Activated CD4-positive, alpha-beta T cell treated with anti-CD3 and anti-CD28 coated beads, Interleukin-2, amount 50 U/mL, for 24 hours (primary cell): ENCODE measurements at places on chromosomes 3 and 15.

- DNase-seq = no peak
These were observed 464.4 kb downstream of the SHQ1 start for GRCh38 chr3:72383883-72384282.

GRCh38 chr3:172658344-172659245 lies 52.3 kb downstream of the NCEH1 start:
- no peak for DNase-seq

- no peak for DNase-seq
These were observed 74.0 kb upstream of the STRIT1 start for GRCh38 chr3:155367506-155367905.

- DNase-seq = no peak
These were observed 48.0 kb upstream of the TSPAN3 start for GRCh38 chr15:77118882-77119321.

- no peak for DNase-seq
These were observed 319.9 kb upstream of the ICE2 start for GRCh38 chr15:60798821-60799220.

DNA sequence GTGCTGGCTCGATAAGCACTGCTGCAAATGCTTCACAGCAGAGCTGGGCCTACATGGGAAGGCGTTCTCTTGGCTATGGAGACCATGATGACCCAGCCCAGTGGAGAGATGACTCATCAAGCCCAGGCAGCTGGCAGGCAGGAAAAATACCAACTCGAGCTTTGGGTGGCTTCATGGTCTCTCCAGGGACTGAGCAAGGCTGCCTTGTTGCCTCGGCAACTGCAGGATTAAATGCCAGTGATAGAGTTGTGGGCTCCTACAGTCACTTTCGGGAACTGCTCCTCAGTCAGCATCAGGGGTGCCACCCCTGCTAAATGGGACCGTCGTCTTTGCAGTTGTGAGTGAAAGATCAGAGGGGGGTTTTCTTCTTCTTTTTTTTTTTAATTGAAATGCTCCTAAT lies 54.6 kb upstream of the MYZAP start:
- no peak for DNase-seq

- DNase-seq = no peak
These were observed 232.9 kb upstream of the CTDSPL start for GRCh38 chr3:37628711-37629301.

DNA sequence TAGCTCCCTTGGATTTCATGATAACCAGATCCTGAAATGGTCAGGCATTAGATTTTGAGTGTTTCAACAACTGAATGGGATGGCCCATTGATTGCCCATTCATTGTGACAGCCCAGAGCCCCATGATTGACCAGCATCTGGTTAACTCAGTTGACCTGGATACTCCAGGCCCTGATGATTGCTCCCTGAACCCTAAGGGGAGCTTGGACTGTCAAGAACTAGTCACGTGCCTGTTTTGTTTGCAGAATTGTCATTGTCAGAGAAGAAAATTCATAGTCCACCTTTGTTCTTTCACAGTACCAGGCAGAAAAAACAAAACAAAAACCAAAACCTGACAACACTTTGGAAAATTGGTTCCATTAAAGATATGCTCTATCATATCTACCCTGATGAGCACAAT lies 241.3 kb upstream of the ONECUT1 start:
- no peak for DNase-seq

DNA sequence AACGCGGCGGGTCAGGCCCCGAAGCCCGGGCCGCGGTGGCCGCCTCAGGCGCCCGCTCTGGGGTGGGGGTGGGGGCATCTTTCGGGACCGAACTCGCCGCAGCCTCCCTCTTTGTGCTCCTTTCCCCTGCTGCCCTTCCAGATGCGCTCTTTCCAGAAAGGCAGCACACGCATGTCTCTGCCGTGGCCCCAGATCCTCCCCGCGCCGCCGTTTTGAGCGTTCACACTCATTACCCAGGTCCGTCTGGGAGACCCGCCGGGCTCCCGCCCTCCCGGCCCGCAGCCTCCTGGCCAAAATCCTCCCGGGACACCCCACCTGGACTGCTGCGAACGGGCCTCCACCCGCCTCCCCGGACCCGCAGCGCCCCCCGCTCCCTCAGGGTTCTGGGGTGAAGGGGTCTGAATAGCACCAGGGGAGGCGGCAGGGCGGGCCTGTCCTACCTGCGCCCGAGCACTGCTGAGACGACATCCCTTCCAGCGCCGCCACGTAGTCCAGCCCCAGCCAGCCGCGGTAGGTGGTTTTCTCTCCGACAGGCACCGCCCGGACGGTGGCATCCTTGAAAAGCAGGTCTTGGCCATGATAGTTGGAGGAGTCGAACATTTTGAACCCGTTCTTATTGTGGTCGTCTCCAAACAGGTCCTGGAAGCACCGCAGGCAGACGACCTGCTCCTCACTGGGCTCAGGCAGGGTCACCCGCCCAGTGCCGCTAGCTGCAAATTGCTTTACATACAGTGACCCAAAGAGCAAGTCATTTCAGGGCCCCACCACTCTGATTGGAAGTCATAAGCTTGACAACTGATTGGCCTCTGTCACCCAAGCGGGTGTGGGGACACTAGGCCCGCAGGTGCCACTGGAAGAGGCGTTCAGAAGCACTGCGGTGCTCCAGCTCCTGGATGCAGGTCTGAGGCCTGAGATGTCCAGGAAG lies 25.9 kb downstream of the MELTF start:
- no peak for DNase-seq

DNA sequence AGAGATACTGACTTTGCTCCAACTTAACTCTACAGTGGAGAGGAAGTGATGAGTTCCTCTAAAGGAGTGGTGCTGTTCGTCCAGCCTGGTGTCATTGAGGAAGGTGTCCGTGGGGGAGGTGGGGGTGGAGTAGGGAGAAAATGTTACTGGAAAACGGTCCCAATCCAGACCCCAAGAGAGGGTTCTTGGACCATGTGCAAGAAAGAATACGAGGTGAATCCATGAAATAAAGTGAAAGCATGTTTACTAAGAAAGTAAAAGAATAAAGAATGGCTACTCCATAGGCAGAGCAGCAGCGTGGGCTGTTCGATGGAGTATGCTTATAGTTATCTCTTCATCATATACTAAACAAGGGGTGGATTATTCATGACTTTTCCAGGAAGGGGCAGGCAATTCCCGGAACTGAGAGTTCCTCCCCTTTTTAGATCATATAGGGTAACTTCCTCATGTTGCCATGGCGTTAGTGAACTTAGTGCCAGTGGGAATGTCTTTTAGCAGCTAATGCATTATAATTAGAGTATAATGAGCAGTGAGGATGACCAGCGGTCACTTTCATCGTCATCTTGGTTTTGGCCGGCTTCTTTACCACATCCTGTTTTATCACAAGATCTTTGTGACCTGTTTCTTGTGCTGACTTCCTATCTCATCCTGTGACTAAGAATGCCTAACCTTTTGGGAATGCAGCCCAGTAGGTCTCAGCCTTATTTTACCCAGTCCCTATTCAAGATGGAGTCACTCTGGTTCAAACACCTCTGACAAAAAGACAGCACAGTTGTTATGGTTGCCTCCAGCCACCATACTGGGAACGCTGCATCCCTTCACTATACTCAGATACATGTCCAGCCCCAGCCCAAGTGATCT lies 38.6 kb downstream of the CLEC3B start:
- peak; percentile 19 for DNase-seq

DNA sequence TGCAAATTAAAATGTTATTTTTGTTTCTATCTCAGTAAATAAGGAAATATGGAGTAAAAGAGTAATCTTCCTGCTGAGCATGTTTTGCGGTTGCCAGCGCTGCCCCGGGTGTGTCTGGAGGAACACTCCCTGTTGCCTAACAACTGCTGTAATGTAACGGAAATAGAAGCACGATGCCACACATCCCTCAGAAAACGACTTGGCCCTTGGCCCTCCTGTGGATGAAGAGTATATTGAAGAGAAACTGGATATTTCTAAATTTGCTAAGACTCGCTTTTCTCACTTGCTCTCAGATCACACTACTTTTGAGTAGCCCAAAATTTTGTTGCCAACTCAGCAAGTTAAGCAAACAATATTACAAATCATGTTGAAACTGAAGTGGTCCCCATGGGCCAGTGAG lies 18.9 kb downstream of the CX3CR1 start:
- DNase-seq = no peak

DNA sequence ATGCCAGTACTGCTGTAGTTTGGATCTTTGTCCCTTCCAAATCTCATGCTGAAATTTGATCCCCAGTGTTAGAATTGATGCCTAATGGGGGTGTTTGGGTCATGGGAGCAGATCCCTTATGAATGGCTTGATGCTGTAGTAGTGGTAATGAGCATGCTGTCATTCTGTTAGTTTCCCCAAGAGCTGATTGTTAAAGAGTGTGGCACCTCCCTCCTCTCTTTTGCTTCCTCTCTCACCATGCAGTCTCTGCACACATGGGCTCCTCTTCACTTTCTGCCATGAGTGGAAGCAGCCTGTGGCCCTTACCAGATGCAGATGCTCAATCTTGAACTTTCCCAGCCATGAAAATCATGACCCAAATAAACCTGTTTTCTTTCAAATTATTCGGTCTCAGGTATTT lies 141.3 kb upstream of the DPPA4 start:
- no peak for DNase-seq

DNA sequence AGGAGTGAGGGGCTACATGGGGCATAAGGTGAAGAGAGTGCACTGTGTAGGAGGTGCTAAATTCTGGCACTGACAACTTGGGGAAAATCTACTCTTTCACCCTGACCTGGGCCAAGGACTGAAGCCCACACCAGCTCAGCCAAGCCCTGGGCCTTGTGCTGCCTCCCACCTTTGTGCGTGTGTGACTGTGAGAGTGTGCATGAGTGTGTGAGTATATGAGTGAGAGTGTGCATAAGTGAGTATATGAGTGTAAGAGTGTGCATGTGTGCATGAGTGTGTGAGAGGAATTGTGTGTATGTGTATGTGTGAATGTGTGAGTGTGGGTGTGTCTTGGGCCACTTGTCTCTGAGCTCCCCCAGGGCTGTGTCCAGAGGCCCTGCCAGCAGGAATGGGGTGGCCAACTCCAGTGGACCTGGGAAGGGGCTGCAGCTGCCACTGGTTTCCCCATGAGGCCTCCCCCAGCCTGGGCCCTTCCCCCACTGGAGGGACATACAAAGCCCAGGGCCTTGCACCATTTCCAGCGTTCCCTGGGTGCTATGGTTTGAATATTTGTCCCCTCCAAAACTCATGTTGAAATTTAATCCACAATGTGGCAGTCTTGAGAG lies 15.2 kb downstream of the C3orf22 start:
- DNase-seq = no peak

- DNase-seq = no peak
These were observed 70.8 kb downstream of the MCF2L2 start for GRCh38 chr3:183357564-183358079.

DNA sequence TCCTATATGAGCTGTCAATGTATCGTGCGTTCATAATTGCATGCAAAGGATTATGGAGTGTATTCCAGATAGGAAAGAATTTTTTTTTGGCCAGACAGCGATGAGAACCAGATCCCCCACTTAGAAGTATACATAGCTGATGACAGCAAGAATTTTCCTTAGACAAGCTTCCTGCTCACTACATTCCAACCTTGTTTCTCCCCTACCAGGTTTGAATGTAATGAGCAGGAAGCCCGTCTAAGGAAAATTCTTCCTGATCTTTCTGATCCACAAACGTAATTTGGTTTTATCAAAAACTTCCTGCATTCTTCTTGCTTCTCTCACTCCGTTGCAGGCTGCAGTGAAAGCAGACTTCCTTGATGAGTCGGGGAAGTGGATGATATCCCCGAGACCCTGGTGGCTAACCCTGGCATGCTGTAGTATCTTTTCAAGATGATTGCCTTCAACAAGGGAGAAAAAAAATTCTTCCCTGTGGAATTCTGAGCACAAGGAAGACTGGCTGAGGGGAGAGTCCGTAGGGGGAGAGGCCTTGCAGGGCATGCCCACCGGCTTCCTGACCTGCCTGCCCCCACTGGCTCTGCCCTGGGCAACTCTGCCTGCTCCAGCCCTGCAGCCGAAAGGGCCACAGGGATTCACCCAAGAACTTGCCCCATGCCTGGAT lies 243.1 kb downstream of the TLE3 start:
- no peak for DNase-seq

GRCh38 chr3:12963231-12963896 lies 109.9 kb downstream of the IQSEC1 start:
- no peak for DNase-seq

DNA sequence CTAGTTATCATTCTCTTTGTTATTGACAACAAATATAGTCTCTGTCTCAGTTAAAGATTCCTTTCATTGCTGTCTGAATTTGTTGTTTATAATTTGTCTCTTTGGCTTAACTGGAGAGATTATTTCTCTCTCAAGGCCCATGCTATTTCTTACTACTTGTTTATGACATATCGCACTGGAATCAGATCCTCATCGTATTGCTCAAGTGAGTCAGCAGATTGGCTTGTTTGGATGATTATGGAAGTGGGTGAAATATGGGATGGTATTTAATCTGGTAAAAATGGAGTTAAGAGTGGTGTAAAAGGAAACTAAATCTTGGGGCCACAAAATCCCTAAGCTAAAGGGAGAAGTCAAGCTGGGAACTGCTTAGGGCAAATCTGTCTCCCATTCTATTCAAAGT lies 613.1 kb downstream of the SI start:
- no peak for DNase-seq

DNA sequence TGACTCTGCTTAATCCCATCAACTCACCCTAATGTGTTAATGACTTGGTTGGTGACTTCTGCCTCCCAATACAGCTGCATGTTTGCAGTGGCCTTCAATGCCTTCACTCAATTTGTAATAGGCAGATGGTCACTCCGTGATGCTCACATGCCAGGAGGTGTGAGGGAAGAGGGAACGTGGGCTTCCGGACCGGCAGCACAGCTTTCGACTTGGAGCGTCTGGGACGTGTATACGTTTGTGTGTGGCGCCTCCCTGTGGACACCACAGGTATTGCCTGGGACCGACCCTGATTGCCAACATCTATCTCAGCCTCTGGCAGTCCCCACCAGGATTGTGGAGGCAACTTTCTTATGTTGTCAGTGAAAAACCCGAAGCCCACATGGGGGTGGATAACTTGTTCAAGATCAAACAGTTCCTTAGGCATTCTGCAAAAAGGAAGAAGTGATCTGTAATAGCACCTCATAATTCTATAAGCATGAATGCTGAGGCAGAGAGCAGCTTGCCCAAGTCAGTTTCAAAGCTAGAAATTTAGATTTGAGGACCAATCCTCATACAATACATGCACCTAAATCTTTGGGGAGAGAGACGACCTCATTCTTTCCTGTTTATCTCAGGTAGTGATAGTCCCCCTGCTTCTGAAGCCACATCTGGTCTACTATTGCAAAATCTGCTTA lies 16.9 kb downstream of the MRPL46 start:
- peak; percentile 61 for DNase-seq

DNA sequence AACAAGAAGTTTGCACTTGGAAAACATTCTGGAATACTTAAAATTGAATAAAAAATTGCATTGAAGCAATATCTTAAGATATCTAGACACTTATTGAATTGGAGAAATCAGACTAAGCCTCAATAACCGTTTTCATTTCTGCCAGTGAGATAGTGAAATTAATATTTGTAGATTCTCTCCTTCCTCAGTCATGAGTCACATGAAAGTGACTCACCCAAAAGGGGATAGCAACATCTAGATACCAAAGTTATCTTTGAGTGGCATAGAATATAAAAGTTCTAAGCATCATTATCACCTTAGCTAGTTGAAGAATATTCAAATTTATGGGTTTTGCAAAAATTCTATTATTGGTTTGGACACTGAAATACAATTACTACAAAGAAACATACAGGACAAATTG lies 614.8 kb upstream of the ZNF717 start:
- DNase-seq = no peak

GRCh38 chr3:134299185-134299887 lies 48.7 kb upstream of the RYK start:
- no peak for DNase-seq

- no peak for DNase-seq
These were observed 4.6 kb downstream of the UNC13C start for GRCh38 chr15:53982876-53983275.
